Fibroblast of the aortic adventitia (primary cell): ENCODE measurements at places on chromosomes 6 and 20.
A peak's percentile ranks its signal among the peaks of the same experiment; 100 is the strongest.

- no peak for DNase-seq
These were observed 286.2 kb downstream of the FARS2 start for GRCh38 chr6:5547556-5547955.

DNA sequence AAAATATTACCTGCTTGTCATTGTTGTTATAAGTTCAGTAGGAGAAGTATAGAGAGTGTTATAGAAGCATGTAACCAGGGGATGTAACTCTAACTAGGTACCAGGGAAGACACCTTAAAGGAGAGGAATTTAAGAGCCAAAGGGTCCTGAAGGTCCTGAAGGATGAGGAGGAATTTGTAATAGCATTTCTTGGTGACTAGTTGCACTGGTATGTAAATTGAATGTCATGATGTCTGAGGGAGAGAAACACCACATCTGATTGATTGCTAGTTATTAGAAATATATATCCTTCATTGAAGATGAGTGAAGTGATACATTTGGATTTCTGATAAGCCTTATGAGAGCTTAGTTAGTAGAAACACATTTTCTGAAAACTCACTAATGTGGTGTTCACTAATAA lies 643.8 kb downstream of the RFPL4B start:
- DNase-seq = no peak

- DNase-seq = no peak
These were observed 175.6 kb downstream of the TBC1D7 start for GRCh38 chr6:13152764-13153163.

GRCh38 chr6:11682561-11682975 lies 96.0 kb downstream of the ADTRP start:
- peak; percentile 26 for DNase-seq

- DNase-seq = no peak
These were observed 428.8 kb upstream of the JARID2 start for GRCh38 chr6:14817074-14817473.

- DNase-seq = peak; percentile 92
These were observed at the start of gene ZHX3 for GRCh38 chr20:41317546-41318270. ZHX3 (minus strand) TSS chr20:41317731; CDS start chr20:41204916, 112,815 bp downstream.

- DNase-seq = no peak
These were observed 3.5 kb downstream of the PAX1 start for GRCh38 chr20:21708738-21709534.

- DNase-seq = no peak
These were observed 20.8 kb downstream of the TULP4 start for GRCh38 chr6:158333094-158333493.

- DNase-seq = peak; percentile 94
These were observed 74.2 kb downstream of the CD164 start for GRCh38 chr6:109308018-109308492.

GRCh38 chr6:161369339-161369738 lies 95.5 kb upstream of the AGPAT4 start:
- peak; percentile 90 for DNase-seq

GRCh38 chr6:152671171-152671570 lies 26.5 kb upstream of the MYCT1 start:
- DNase-seq = peak; percentile 35

GRCh38 chr6:137868721-137869548 lies 1.9 kb downstream of the TNFAIP3 start:
- DNase-seq = no peak

DNA sequence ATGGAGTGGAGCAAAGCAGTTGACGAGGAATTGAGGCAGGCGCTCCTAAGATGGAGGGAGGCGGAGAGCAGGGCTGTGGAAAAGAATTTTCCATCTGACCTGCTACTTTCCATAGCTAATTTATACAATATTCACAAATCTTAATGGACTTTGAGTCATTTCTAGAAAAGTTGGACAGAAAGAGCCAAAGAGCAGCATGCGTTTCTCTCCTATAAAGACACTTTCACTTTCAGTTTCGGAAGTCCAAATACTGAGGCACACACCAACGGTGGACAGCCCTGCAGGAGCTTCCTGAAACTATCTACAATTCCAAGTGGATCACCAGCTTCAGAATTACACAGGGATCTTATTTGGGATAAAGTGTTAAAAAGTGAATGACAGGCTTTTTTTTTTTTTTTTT lies 43.5 kb downstream of the PANK2 start:
- peak; percentile 57 for DNase-seq

- DNase-seq = no peak
These were observed 22.5 kb upstream of the QKI start for GRCh38 chr6:163391985-163392384.

- peak; percentile 44 for DNase-seq
These were observed 3.0 kb upstream of the PHACTR2 start for GRCh38 chr6:143674483-143675381.

GRCh38 chr6:38612143-38612965 lies 27.4 kb downstream of the BTBD9 start:
- DNase-seq = peak; percentile 87

- no peak for DNase-seq
These were observed 443.7 kb downstream of the UTRN start for GRCh38 chr6:144728804-144729203.

GRCh38 chr6:23647045-23647444 lies 479.0 kb upstream of the NRSN1 start:
- no peak for DNase-seq

GRCh38 chr6:45724511-45724910 lies 291.1 kb downstream of the CLIC5 start:
- peak; percentile 78 for DNase-seq

- DNase-seq = no peak
These were observed 45.8 kb upstream of the SCML4 start for GRCh38 chr6:107869871-107870270.

- peak; percentile 86 for DNase-seq
These were observed 111.0 kb downstream of the SOBP start for GRCh38 chr6:107600936-107601335.

- no peak for DNase-seq
These were observed 102.7 kb upstream of the CARMIL1 start for GRCh38 chr6:25176466-25176865.

- no peak for DNase-seq
These were observed 141.3 kb upstream of the HMGN3 start for GRCh38 chr6:79375635-79376337.

DNA sequence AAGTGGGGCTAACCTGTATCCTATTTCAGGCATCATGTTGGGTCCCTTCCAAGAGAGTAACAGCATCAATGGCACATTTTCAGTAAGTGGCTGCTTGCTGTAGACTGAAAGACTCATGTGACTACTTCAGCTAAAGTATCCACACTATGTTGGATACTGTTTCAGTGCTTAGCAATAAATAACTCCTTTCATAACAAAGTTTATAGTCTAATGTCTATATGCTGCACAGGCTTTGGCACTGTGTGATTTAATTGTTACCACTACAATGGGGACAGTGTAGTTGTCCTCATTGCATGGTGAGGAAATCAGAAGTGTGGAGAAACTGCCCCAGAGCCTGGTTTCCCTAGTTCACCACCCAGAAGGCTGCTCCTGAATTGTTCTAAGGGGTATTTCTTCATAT lies 318.0 kb upstream of the PTCHD4 start:
- peak; percentile 19 for DNase-seq

DNA sequence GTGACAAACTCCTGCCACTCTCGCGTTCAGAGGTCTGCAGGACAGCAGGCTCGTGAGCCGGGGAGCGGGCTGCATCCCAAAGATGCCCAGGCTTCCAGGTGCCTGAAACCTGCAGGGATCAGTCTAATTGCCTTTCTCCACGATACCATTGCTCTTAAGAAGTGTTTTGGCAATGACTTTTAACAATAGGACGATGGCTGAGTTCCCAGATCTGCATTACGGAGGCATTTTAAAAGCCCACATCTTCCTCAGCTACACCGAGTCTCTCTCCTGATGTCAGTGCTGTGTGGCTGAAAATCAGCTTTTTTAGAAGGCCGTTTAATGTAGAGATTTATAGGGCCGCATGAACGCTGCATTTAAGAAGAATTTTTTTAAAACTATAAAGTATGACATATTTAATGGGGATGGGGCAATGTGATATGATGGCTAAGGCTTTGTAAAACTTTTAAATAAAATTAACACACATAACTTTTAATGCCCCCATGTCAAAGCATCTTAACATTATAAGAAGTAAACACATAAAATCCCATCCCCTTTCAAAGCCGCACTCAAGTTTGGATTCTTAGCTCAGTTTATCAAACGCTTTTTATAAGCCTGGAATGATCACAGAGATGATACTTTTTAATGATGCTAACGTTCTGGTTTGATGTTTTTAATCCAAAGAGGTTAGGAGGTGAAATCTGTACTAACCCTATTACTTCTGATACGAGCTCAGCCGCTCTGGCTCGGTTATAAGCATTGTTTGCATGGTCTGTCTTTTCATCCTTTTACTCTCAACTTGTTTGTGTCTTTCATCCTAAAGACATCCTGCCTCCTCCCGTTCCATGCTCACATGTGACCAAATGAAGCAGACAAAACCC lies 386.0 kb downstream of the SMOC2 start:
- DNase-seq = peak; percentile 38

DNA sequence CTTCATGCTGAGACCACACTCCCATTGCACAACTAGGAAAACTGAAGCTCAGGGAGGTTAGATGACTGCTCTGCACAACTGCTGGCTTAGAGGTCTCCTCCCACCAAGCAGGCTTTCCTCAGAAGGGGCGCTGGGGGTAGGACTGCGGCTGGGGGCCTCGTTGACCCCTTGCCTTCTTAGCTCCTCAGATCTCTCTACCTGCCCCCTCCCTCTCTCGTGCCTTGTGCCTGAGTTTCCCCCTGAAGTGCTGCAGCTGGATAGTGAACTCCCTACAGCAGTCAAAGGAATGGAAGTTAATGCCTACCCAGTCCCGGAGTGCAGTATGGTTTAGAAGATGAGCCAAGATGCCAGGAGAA lies 149.8 kb downstream of the GRM4 start:
- no peak for DNase-seq

- peak; percentile 15 for DNase-seq
These were observed 560.1 kb downstream of the UTRN start for GRCh38 chr6:144845186-144845585.

DNA sequence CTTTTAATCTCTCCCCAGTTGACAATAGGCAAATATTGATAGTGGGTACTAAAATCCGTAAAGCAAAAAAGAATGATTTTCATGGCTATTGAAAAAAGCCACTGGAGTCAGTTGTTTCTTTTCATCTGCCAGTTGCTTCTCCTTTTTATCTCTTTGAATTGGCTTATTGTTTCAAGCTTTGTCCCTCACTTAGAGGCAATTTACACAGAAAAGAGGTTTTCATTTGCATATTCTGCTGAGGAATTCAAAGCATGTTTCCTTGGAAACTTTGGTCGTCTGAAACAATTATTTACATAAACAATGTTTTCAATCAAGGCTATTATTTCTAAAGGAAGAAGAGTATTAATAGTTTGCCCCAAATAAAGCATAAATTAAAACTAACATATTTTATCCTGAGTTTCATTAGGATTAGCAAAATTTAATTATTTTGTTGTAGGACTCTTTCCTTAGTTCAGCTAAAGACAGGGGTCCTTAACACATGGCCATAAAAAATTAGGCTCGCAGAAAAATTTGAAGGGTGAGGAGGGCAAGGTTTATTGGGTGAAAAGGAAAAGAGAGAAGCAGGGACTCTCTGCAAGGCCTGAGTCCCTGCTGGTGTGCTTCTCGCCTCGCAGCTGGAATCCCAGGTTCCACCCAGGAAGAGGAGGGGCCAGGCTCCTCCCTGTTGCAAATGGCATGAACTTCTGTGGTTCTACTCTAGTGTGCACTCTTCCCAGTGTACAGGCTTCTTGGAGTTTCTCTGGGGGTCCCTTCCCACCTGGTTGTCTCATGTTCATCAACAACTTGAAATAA lies 138.8 kb upstream of the LAMA2 start:
- no peak for DNase-seq

DNA sequence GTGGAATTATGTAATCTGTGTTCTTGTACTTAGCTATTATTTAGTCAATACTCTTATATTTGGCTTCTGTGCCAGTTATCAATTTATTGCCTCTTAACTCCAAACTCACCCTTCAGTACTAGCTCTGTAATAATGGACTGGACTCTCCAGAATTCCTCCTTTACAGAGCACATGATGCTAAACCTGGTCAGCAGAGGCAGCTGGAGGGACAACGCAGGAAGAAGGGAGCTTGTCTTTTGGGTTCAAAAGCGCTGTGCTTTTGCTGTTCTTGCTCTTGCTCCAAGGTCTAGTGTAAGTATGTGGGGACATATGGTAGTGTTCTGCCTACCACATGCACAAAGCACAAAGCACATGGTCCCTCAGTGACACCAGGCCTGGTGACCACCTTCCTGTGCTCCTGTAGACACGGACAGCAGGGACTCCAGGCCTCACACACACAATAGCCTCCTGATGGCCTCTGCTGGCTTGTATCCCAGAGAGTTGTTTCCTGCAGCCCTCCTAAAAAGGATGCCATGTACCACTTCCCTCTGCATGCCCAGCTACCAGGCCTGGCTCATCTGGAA lies 46.1 kb downstream of the CHD6 start:
- DNase-seq = no peak

DNA sequence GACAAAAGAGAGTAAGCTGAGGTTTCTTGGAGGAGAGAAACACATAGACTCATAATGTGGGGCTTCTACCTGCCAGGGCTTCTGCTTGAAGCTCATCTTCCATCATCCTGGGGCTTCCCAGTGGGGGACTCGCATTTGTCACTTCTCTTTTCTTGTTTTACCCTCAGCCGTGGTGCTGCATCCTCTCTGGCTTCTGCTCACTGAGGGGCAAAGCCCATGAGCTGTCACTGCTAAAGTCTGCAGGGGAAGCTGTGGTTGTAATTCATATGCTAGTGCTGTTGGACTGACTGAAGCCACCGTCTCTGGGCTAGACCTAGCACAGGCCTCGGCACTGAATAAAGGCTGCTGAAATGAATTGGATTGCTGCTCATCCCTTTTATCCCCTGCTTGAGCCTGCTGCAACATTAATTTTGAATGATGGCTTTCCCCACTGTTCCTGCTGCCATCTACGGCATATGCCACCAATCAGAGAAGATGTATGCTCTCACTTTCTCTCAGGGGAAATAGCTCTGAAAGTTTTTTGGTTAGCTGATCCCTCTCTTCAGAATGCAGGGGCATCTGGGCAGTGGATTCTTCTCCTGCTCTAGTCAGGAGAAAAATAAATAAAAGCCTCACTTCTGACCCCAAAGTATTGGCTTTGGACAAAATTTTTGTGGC lies 568.4 kb upstream of the MAP3K7 start:
- DNase-seq = no peak
